GM18507 (cell line): ENCODE measurements at places on chromosomes 3 and 15.

- DNase-seq: no peak
Measured at GRCh38 chr3:13087320-13087990, 14.2 kb upstream of the IQSEC1 start.

- no peak for DNase-seq
Measured at GRCh38 chr3:101902041-101902440, 52.7 kb downstream of the NFKBIZ start.

DNA sequence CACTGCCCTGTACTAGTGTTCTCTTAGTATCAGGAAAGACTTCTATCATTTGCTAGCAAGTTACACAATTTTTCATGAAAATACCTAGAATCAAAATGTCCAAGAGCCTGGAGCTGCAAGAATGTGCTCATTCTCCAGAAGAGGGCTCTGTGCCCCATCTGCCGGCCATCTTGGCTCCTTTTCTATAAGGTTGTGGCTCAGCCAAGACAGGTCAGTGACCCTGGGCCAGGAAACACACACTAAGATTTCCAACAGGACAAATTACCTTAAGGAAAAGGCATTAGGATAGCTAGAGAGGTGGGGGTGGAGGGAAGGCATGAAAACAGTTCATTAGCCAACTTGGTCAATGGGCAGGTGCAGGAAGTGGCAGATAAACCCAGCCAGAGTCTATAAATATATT, 20.7 kb downstream of the TIMP4 start:
- peak; percentile 7 for DNase-seq

- DNase-seq: no peak
Measured at GRCh38 chr3:9615003-9615628, 34.2 kb upstream of the MTMR14 start.

- DNase-seq: no peak
Measured at GRCh38 chr3:47583320-47584075, 4.8 kb upstream of the CSPG5 start.

GRCh38 chr15:64209680-64210334, 47.0 kb upstream of the PPIB start:
- DNase-seq: peak; percentile 14
